RKO (cell line): ENCODE measurements at places on chromosomes 4 and X.

DNA sequence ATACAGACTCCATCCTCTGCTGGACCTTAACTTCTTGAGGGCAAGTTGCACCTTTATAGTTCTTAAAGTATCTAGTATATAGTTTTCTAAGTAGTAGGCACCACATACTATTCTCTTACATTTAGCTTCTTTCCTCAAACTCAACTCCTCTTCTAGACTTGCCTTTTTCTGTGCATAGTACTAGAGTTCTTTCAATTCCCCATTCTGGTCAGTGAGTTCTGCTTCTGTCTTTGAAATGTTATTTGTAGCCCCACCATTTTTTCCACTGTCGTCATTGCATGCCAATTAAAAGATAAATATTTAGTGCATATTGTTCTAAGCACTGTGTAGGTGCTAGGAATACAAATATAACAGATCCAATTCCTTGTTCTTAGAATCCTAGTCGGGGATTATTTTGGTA lies 31.6 kb downstream of the CDKL5 start:
- no peak for DNase-seq

- DNase-seq = no peak
Measured at GRCh38 chr4:40848251-40848650, 98.5 kb downstream of the NSUN7 start.

DNA sequence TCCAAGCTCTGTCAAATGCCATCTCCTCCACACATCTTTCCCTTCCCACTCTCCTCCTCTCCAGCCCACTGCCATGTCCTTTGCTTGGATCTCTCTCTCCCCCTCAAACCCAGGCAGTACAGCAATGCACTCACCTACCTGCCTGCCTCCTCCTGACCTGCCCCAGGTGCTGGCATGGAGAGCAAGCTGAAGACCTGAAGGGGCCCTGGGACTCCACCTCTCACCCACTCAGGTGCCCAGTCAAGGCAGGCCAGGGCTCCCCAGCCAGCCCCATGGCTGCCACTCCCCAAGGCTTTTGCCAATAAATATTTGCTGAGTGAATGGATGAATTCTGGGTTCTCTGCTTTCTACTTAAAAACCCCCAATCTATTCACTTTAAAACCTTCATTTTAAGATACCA lies 12.6 kb upstream of the PHKA2 start:
- no peak for DNase-seq

- no peak for DNase-seq
Measured at GRCh38 chrX:154082396-154083125, 15.0 kb downstream of the MECP2 start.

GRCh38 chr4:24970635-24971034 lies 57.8 kb upstream of the CCDC149 start:
- no peak for DNase-seq

- no peak for DNase-seq
Measured at GRCh38 chrX:21373637-21374162, 518 bp upstream of the CNKSR2 start.

DNA sequence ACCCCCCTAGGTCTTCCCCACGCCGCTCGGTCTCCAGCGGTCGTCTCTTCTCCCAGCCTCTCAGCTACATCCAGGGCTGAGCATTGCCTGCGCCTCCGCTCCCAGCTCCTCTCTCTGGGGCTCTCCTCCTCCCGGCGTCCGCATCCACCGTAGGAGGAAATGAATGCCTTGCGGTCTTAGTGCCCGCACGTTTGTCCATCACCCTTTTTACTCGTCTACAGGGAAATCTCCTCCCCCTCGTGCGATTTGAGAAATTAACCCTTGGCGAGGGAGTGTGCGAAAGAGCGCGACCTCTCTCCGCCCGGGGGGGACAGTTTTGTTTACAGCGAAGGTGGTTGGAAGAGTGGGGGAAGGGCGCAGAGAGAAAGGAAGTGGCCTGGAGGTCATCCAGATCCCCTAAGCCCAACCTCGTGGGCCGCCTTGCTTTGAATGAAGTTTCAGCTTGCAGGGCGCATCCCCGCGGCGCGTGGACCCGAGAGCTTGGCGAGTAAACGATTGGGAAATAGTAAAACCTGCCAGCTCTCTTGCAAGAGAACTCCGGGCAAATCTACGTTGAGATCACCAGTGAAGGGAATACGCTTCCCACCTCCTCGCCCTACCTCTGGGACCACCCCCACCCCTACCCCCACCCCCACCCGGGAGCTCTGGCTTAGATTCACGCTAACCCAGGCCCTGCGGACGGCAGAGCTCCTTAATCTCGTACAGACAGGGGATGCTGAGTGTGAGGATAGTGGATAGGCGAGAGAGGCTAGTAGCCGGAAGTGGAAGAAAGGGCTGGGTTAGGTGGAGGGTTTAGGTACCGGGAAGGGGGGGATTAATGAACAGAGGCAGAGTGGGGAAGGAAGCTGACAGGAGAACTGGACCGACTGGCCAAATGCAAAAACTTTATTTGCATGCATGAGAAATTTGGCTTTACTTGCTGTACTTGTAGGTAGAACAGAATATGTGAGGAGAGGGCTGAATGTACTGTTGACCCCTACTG lies at the start of gene ELOVL6:
ELOVL6 (minus strand) TSS at position 181 of the 982 bp plus-strand sequence. CDS start 280 bp downstream, outside the sequence.
- peak; percentile 92 for DNase-seq

DNA sequence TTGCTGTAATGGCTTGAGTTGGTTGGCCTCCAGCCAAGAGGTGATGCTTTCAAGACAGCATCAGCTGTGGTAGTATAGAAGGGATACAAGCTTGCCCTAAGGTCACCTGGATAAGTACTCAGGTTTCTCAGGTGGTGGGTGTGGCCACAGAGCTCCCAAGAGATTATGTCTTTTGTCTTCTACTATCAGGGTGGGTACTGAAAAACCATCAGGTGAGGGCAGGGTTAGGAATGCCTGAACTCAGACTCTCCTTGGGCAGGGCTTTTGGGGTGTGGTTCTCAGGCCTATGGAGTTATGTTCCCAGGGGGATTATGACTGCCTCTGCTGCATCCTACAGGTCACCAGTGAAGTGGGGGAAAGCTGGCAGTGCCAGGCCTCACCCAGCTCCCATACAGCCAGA lies 654.6 kb upstream of the GALNT7 start:
- no peak for DNase-seq

- peak; percentile 35 for DNase-seq
Measured at GRCh38 chrX:53287493-53288138, 6.2 kb upstream of the IQSEC2 start.

- DNase-seq = peak; percentile 26
Measured at GRCh38 chrX:119410027-119410819, 11.1 kb downstream of the SLC25A43 start.

- DNase-seq = no peak
Measured at GRCh38 chrX:632366-633042, 1.9 kb downstream of the SHOX start.

- peak; percentile 61 for DNase-seq
Measured at GRCh38 chrX:13669246-13669737, 16.4 kb downstream of the TCEANC start.

GRCh38 chr4:36394352-36394903 lies 113.0 kb downstream of the DTHD1 start:
- DNase-seq = no peak

DNA sequence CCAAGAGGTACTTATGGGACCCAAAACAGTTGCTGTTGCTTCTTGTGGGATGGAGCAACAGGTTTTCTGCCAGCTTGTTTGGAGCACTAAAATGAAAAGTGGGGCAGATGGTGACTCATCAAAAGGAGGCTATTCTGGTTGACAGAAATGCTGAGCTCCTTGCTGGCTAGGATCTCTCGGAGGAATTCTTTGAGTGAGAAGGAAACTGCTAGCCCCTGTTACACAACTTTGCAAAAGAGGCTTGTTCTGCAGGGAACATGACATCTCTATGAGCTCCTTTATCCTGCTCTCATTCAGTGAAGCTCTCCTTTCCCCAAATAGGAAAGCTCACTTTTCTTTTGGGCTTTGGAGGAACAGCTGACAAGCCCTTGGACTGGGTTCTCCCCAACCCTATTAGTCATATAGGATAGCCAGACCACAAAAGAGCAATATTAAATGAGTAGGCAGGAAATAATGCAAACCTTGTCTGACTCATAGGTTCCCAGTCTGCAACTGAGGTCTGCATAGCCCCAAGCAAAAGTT lies 108.3 kb downstream of the CDS1 start:
- peak; percentile 79 for DNase-seq

GRCh38 chrX:119502727-119503483 lies 34.7 kb downstream of the SLC25A5 start:
- no peak for DNase-seq

DNA sequence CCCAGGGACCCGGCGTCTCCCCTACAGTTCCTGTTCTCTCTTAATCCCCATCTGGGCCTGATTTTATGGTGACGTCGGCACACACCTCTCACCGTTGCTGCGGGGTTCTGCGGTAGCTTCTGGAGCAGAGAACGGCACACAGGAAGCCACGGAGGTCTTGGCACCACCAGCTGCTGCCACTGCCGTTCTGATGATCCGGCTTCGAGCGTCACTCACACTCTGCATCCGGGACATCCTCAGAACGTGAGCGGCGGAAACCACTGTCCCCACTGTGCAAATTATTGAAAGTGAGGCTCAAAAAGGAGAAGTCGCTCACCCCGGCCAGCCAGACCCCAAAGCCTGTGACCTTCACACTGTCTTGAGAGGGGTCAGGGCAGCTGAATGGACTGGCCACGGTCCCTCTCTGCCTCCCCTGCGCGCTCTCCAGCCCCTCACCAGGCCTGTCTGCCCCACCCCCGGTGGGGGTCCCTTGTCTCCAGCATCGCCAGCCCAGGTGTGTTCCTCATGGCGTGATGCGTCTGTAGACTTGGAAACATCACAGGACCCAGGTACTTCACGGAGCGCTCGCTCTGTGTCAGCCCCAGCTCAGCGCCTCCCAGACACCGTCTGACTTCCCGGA lies 201.1 kb downstream of the AFAP1 start:
- DNase-seq = no peak

- DNase-seq = no peak
Measured at GRCh38 chrX:113400193-113400704, 559.6 kb upstream of the AMOT start.

GRCh38 chr4:89009115-89009514 lies 47.9 kb downstream of the FAM13A start:
- no peak for DNase-seq

GRCh38 chrX:56762220-56762619 lies 33.2 kb downstream of the NBDY start:
- no peak for DNase-seq

DNA sequence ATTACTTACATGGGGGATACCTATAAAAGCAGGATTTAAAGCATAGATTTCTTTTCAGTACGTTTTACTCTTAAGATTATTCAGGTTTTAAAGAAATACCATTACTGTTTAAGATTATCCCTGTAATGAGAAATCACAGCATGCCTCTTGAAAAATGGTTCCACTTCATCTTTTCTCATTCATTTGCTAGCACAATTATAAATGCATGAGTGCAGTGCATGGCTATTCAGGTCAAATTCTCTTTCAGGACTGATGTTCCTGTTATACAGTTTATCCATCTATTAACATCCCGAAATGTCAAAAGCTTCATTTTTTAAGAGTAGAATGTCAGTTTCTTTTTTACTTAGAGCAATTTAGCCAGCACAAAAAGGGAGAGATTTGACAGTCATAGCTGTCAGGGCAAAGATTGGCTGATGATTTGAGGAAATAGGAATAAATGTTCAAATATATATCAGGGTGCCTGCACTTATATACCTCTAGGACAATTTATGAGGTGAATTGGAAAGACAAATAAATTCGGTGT lies 135.2 kb downstream of the ADGRL3 start:
- DNase-seq = no peak

DNA sequence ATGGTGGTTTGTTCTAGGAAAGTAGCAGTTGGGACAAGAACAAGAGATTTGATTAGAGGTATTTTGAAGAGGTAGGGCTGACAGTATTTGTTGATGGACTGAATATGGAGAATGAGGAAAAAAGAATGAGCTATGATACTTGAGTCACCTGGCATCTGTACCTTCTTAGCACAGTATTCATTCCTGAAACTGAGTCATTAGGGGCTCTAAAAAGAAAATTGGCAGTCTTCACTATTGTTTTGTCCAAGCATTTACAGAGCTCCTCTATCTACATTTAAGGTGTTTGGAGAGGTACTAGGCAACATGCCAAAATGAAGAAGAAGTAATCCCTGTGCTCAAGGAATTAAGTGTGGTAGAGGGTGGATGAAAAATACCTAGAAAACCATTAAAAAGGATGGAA lies 165.8 kb downstream of the SHROOM4 start:
- DNase-seq = no peak

GRCh38 chr4:4392501-4393183 lies 5.7 kb downstream of the NSG1 start:
- no peak for DNase-seq

- peak; percentile 54 for DNase-seq
Measured at GRCh38 chrX:134782796-134783195, 124.5 kb upstream of the PLAC1 start.

DNA sequence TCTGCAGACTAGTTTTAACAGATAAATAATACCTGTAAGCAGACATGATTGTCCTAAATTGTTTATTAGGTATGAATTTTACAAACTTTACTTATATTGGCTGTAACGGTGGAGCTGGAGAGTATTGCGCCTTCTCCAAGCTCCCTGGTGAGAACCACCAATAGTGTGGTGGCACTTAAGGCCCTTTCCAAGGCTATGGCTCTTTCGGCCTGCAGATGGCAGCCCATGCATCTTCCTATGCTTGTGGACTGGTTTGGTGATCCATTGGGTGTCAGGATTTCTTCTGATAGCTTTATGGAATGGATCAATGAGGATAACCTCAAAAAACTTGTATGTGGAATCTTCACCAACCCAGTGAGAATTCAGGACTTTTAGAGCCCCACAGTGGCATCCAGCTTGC lies 7.8 kb downstream of the LARP1B start:
- peak; percentile 67 for DNase-seq

DNA sequence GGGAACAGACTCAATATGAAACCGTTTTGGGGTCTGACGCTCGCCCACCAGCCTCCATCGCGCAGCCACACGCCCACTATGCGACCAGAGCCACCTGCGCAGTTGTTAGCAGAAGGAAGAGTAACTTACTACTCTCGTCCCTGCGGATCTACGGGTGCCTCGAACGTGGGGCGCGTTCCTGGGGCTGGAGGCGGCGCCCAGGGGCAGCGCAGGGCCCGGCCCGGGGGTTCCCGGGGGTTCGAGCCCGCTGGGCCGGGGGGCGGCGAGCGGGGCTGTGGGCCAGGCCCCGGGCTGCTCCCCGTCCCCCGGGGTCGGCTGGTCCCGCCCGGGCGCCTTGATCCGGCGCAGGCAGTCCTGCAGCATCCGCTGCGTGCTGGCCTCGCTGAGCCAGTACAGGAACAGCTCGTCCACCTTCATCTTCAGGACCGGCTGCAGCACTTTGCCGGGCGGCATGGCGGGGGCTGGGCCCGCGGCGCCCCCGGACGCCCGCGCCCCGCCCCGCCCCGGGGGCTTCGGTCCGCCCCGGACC lies 404 bp downstream of the PPP2R3B start:
- no peak for DNase-seq

- no peak for DNase-seq
Measured at GRCh38 chrX:136021903-136022302, 36.7 kb downstream of the SLC9A6 start.

DNA sequence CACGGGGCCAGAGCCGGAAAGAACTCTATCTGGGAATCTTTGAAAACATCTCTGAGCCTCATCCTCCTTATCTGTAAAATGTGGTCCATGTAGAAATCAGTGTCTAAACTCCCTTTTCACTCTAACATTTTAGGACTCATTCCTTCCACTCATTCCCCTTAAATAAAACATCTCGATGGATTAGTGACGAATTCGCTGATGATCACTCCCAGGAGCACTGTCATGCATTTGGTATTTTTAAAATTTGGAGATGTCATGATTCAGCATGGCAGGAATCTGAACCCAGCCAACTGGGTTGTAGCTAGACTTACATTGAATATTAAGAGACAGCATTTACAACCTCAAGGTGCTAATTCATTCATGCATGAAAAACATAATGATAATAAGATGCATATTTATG lies 88.1 kb downstream of the SPANXN3 start:
- DNase-seq = no peak
